NCI-H524 treated with DMSO at 0.1 percent for 48 hours (cell line): ENCODE measurements at places on chromosomes 6 and 20.

GRCh38 chr20:63955281-63955826 is 862 bp downstream of the UCKL1 start:
- no peak for DNase-seq

- no peak for DNase-seq
Observed at GRCh38 chr20:24646321-24646720, 176.9 kb downstream of the SYNDIG1 start.

GRCh38 chr6:68760941-68761676 is 126.0 kb downstream of the ADGRB3 start:
- no peak for DNase-seq

- DNase-seq = no peak
Observed at GRCh38 chr6:134379599-134379998, 61.7 kb upstream of the SGK1 start.

- DNase-seq = peak; percentile 65
Observed at GRCh38 chr6:111087106-111087835, at the start of gene SLC16A10. Gene SLC16A10 (plus strand): TSS chr6:111087503. CDS start chr6:111087753, 250 bp downstream.

GRCh38 chr20:59596690-59597089 is 7.7 kb upstream of the PHACTR3 start:
- DNase-seq = no peak

DNA sequence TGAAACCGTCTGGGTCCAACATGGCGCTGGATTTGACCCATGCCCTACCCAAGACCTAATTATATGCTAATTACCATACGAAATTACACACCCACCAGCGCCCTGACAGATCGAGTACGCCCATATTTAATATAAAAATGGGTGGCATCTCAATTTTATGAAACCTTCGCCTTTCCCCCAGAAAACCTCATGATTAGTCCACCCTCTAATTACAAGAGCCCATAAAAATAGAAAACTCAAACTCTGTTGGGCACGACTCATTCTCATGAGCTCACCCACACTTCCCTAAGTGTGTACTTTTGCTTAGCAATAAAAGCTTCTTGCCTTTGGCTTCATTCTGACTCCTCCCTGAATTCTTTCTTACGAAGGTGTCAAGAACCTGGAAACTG is 136.4 kb downstream of the OR2B2 start:
- no peak for DNase-seq

GRCh38 chr6:69624944-69625343 is 171.9 kb downstream of the LMBRD1 start:
- DNase-seq = no peak

DNA sequence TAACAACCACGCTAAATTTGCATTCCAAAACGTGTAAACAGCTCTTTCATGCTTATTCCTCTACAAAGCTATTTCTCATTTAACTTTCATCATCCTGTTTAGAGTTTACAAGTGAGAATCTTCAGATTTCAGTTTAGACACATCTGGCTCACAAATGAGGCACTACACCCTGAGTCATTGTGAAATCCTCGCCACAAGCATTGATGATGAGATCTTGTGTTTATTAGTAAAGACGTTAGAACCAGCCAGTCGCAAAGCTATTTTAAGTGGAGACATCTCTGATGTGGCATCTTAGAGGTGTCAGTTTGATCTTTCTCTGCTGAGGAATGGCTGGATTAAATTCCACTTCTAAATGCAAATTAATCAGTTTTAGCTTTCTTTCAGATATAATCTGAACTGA is 8.3 kb upstream of the ISM1 start:
- DNase-seq = no peak

GRCh38 chr6:41332241-41332640 is 3.2 kb upstream of the NCR2 start:
- DNase-seq = no peak

GRCh38 chr20:11379257-11380011 is 538.3 kb upstream of the BTBD3 start:
- DNase-seq = peak; percentile 85

- no peak for DNase-seq
Observed at GRCh38 chr20:34114809-34115208, 2.8 kb upstream of the EIF2S2 start.

GRCh38 chr6:116106146-116106545 is 5.5 kb downstream of the NT5DC1 start:
- DNase-seq = no peak

DNA sequence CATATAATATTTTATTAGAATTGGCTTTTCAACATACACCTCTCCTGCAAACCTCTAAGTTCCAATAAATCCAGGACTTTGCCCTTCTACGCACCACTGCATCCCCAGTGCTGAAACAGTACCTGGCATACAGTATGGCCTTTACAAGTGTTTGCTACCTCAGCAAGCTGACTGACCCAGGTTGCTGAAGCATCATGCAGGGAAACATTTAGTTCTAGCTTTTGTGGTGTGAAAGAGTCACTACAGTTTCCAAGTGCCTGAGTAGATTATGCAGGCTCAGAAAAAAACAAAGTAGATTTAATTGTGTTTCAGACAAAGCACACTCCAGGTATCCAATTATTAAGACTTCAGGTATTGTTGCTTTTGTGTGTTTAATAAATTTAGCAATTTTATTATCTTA is 614.2 kb upstream of the NRSN1 start:
- DNase-seq = no peak

DNA sequence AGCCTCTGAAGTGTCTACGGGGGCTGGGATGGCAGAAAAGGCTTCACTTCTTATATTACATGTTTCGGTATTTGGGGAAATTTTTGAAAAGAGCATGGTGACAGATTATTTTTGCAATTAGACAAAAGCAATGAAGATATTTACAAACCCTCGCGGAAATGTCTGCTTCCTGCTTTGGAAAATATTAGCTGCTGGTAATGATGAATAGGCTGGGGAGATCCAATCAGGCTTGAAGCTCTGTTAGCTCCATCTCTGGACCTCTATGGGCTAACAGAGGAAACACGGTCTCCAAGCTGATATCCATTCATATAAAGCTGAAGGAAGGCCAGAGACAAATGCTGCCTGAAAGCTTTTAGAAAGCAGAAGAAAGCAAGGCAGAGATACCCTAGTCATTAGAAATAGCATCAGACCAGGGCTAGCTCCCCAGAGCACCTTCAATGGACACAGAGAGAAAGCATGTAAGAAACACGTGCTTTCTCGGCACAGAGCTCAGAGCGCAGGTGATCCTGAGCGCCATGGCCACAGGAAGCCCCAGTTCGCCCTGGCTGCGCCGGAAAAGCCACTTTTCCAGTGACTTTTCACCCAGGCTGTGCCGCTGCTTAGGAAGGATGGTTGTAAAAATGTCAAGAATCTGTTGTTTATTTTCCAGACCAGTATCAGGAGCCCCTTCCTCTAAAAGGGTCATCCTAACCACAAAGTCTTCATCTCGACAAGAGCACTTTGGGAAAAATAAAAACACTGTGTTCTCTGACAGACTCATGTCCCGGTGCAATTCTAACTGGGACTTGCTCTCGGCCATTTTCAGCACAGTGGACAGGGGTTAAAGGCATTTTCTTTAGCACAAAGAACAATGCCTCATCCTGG is 68.5 kb upstream of the NFATC2 start:
- DNase-seq = no peak

- no peak for DNase-seq
Observed at GRCh38 chr6:65231616-65232015, 475.4 kb downstream of the EYS start.

DNA sequence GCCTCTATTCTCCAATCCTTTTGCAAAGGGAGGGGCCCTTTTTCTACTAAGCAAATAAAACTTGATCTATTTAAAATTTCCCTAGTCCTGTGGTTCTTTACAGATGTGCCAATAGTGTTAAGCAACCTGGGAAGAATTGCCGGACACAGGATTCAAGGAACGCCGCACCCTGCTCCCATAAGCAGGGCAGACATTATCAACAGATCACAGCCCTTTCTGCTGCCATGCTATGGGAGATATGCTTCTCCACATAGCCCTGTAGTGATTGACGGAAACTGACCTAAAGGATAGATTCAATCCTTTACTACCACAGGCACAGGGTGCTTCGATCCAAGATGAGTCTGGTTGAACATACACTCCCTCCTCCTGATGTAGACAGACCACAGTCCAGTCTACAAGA is 118.4 kb upstream of the TRAF3IP2 start:
- DNase-seq = no peak

DNA sequence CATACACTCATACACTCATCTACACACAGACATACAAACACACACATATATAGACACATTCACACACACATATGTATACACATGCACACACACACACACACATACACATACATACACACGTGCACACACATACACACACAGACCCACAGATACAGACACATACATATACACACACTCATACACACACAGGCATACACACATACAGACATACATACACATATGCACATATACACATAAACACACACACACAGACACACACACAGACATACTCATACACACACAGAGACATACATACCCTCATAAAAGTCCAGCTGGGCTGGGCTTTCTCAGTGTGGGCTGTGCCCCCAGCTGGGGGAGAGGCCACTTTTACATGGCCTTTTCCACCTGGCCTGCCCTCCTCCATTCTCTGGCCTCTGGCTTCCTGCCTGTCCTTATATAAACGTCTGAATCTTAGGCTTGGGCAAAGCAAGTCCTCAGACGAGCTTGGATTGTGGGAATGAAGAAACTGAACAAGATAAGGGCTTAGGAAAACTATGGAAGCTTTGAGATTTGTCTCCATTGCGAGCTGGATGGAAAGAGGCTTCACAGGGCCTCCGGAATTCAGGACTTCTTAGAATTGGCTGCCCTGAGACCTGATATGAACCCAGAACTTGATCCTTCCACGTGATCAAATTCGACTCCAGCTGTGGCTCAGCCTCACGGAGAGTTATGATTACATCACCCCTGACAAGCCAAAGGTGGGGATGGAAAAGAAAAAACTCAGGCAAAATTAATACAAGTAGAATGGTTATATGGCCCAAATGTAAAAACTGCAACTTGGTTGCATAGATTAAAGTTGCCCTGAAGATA is 22.5 kb upstream of the CST3 start:
- no peak for DNase-seq

DNA sequence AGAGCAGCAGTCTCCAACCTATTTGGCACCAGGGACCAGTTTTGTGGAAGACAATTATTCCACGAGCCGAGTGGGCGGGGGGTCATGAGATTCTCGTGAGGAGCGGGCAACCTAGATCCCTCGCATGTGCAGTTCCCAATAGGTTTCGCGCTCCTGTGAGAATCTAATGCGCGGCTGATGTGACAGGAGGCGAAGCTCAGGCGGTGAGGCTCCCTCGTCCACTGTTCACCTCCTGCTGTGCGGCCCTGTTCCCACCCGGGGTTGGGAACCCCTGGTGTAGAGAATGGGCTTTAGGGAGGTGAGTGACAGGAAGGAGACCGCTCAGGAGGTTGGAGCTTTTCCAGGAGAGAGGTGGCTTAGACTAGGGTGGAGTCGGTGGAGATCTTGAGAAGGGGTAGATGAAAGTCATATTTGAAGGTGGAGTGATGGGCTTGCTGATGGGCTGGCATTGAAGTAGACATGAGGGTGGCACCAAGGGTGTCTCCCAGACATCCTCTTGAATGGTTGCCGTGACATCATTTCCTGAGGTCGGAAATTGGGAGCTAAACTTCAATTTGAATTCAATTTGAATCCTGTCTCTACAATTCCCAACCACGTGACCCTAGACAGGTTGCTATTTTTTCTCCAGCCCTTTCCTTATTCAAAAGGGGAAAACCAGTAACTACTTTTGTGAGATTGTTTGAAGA is 1.5 kb upstream of the RAD21L1 start:
- no peak for DNase-seq

DNA sequence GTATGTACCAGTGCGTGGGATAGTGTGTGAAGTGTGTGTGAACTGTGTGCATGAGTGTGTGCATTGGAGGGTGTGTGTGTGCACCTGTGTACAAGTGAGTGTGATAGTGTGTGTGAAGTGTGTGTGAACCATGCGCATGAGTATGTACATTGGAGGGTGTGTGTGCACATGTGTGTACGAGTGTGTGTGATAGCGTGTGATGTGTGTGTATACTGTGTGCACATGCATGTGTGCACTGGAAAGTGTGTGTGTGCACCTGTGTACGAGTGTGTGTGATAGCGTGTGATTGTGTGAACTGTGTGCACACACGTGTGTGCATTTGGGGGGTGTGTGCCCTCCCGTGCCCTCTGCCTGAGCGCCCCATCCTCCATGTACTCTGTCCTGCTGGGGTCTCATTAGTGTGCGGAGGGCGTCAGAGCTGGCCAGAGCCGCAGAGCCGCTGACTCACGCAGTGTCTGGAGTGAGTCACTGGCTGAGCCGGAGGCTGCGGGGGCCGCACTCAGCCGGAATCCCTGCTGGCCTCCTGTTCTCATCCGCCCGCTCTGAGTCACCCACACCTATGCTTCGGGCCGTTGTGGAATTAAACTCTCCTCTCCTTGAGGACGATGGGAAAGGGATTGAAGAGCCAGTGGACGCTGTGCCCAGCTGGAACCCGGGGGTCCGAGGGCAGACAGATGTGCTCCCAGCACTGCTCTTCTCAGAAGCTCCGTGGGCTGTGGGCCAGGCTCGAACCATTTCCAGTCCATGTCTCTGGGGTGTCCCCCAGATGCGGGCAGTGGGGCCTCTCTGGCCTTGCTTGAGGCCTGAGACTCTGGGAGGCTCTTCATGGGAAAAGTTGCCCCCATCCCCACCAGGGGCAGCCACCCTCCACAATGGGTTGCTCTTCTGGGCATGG is 27.3 kb upstream of the STX16 start:
- no peak for DNase-seq

GRCh38 chr20:7454047-7454446 is 486.2 kb downstream of the HAO1 start:
- no peak for DNase-seq

DNA sequence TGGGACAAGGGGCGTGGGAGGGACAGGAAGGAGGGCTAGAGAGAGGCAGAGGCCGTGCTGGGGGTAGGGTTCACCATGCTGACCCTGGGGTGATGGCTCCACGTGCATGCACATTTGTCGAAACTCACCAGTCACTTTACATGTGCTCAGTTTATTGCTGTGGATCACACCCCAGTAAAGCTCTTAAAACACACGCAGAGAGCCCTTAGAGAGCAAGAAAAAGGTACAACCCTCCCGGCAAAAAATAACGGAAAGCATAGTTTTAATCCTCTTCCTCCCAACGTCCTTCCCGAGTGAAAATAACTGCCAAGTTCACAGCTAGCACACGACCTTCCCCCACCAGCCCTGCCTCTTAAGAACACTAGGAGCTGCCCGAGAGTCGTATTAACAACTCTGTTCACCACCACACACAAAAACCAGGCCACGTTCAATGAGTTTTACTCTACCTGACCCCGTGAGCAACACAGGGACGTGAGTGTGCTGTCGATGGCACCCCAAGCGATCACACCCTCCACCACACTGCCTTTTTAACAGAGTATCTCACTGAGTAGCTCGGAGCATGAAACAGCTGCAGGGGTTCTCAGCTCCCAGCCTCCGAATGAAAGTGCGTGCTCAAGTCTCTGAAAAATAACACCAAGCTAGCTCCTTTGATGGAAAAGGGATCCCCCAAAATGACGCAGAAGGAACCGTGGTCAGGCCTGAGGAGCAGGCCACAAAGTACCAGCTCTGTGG is 39.7 kb downstream of the TAF4 start:
- no peak for DNase-seq
